RWPE1 (cell line): ENCODE measurements at places on chromosomes 5 and 9.

GRCh38 chr9:80144406-80144805, 572.6 kb downstream of the TLE4 start:
- no peak for DNase-seq

GRCh38 chr5:119063579-119064379, 7.1 kb upstream of the DMXL1 start:
- no peak for DNase-seq

DNA sequence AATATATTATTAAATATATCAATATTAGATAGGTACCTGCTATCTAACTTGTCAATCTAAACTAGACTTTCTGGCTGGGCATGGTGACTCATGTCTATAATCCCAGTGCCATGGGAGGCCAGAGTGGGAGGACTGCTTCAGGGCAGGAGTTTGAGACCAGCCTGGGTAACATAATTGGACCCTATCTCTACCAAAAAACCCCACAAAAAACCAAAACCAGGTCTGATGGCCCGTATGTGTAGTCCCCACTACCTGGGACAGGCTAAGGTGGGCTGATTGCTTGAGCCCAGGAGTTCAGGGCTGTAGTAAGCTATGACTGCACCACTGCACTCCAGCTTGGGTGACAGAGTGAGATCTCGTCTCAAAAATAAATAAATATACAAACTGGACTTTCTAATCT, 55.0 kb downstream of the PJA2 start:
- DNase-seq = no peak

- no peak for DNase-seq
Observed at GRCh38 chr5:95181644-95182043, 103.2 kb downstream of the MCTP1 start.

- no peak for DNase-seq
Observed at GRCh38 chr5:138463419-138464007, 1.8 kb upstream of the EGR1 start.

- DNase-seq = no peak
Observed at GRCh38 chr5:146681585-146682105, 165.7 kb upstream of the GPR151 start.

DNA sequence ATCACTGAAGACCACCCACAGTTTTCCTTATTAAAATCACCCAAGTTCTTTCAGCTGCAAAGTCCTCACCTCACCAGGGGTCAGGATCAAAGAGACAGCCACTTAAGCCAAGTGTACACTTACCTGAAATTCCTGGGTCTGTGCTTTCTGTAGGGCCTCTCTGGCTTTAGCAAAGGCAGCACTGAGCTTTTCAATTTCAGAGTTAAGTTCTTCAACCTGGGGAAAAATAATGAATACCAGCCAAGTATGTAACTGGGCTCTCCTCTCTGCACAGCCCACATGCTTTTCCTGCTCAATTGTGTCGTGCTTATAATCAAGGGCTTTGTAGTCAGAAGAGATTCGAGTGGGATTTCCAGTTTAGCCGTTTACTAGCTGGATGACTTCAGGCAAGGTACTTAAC, 55.1 kb downstream of the CDK5RAP2 start:
- no peak for DNase-seq

GRCh38 chr5:113489299-113489698, 1.0 kb upstream of the MCC start:
- peak; percentile 97 for DNase-seq

DNA sequence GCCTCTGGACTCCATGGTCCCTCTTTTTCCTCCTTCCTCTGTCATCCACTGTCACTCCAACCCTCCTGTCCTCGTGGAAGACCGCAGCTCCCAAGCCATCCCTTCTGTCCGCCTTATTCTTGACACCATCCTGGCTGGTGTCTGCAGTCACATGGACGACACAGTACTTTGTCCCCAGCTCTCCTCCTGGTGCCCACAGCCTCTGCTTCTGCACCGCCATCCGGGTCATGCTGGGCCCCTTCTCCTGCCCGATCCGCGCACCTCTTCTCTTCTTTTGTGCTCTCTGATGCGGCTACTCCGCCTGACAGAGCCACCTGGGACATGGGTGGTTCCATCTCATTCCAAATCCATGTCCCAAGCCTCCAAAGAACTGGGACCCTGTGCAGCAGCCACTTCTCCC, 22.5 kb downstream of the ROPN1L start:
- no peak for DNase-seq

DNA sequence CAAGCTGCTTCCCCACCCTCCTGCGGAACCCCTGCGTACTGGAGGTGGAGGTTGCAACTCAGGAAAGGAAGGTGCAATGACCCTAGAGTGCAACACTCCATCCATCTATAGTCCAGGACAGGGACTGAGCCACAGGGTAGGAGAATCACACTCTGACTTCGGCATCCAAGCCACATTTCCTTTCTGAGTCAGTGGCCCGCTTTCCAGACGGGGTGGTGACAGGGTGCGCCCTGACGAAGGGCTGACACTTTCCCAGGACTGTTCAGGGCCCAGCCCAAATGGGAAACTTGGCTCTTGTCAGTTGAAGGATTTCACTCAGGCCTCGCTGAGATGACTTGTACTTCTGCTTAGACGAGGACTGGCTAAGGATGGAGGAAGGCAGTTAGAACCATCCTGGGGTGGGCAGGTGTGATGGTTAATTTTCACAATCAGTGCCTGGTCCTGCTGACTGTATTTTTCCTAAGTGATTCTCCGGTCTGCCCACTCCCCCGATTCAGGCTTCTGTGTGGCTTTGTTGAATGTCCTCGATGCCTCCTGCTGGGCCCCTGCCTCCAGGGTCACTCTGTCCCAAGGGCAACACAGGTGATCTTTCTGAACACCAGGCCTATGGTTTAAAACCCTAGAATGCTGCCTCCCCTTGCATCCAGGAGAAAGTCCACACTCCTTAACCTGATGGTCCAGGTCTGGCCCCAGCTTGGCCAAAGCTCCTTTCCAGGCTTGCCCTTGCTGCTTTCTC, 228.1 kb downstream of the FSTL4 start:
- no peak for DNase-seq

- DNase-seq = peak; percentile 100
Observed at GRCh38 chr5:174724484-174725260, at the start of gene MSX2. MSX2 (plus strand) TSS chr5:174724582; CDS start chr5:174724660, 78 bp downstream.

DNA sequence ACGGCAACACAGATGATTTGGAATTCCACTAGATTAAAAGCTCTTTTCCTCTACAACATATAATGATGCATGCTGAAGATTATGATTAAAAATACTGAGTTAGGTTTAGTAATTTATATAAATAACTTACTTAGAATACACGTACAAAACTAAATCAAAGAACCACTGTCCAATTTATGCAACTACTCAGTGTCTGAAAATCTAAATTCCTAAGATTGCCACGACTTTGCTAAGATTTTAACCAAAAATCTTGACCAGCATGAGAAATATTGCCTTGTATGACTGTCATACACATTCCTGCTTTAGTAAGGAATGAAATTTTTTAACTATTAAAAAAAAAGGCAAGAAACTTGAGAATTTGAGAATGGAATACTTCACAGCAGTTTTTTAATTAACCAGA, 292.4 kb downstream of the ZNF608 start:
- no peak for DNase-seq

GRCh38 chr9:5786370-5787127, 46.4 kb downstream of the ERMP1 start:
- DNase-seq = no peak

GRCh38 chr9:20835377-20836286, 151.6 kb downstream of the FOCAD start:
- DNase-seq = peak; percentile 35

GRCh38 chr5:125236007-125236406, 489.6 kb upstream of the ZNF608 start:
- DNase-seq = no peak

- DNase-seq = no peak
Observed at GRCh38 chr5:169893571-169893970, 86.7 kb downstream of the INSYN2B start.

GRCh38 chr5:180090098-180090768, 18.7 kb upstream of the RNF130 start:
- peak; percentile 49 for DNase-seq
